PC-3 (cell line): ENCODE measurements at places on chromosomes 5 and 9. TPM values are rescaled to one million over a fixed set of nuclear protein-coding genes. Genes with fewer than 3 reads are reported as not detected.

SPATA31A7 gene
- total RNA-seq: not detected in 2 replicates

TMC1 gene
- 0.15 TPM in 1 of 2 replicates, not detected in the other for total RNA-seq

LCN15 gene
- total RNA-seq: not detected in 2 replicates

CATSPER3 gene
- total RNA-seq: 0.40 TPM in 1 of 2 replicates, not detected in the other

OTULINL gene
- total RNA-seq: 46.4 and 54.6 TPM in 2 replicates

KLF9 gene
- 0.35 and 0.44 TPM in 2 replicates for total RNA-seq

GCNT4 gene
- total RNA-seq: under 0.01 and 0.06 TPM in 2 replicates

NR5A1 gene
- total RNA-seq: not detected in 2 replicates

KCTD16 gene
- not detected in 2 replicates for total RNA-seq

IL33 gene
- 1.6 and 2.7 TPM in 2 replicates for total RNA-seq

C6 gene
- not detected in 2 replicates for total RNA-seq

ZNF608 gene
- total RNA-seq: 0.95 and 1.2 TPM in 2 replicates

DNA sequence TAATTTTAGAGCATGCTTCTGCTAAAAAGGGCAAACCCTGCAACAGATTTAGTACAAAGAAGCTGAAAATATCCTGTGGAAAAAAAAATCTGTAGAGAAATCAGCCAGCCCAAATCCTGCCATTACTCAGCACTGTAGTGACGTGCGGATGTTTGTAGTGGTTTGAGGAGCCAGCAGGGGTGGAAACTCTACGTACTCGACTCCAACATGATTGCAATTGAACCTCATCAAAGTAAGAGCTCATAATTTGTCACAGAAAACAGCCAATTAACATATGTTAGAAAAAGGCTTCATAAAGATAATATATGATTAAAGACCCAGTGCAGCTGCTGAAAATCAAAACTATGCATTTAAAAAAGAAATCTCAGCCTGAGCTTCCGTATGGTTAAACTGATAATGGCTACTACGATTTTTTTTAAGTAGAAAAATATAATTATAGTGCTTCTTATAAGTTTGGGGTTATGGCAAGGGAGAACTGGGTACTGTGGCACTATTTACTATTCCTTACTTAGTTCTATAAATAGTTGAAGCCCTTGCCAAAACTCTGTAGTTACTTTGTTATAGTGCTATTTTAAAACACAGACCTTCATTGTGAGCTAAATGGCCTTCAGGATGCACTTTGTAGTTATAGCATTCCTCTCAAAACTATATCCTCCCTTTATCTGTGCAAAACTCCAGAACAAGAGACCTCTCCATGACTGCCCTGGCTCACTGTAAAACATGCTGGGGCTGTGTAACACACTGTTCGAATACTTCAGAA is 49.4 kb downstream of the MEF2C start:
- DNase-seq: no peak

DNA sequence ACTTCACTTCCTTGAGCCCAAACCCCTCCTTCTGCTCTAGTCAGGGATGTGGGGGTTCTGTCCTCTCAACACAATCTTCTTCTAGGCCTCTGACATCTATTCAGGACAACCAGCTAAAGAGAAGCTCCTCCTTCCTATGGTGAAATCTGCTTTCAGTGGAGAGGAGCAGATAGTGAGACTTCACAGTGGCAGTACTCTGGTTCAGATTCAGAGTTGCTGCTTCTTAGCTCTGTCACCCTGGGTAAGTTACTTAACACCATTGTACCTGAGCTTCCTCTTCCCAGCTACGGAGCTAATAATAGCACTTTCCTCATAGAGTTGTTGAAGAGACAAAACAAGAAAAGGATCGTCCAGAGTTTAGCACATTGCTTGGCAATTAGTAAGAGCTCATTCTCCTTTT is 77.3 kb upstream of the LARP1 start:
- no peak for DNase-seq

DNA sequence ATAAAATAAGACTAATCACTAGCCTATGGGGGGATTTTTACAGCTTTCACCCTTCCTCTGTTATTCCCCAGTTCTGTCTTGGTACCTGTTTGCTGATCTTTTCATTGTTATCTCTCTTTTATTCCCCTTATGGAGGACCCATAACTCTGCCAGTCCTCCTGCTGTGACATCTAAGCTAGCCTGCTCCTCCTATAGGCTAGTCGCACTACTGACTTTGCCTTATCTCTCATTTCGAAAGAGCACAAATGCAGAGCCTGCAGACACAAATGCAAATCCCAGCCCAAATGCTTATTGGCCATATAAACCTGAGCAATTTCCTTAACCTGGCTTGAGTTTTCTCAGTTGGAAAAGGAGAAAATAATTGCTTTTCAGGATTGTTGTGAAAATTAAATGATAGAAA is 59.1 kb upstream of the CAMK4 start:
- DNase-seq: no peak

GRCh38 chr5:73664796-73665195 is 38.8 kb downstream of the ARHGEF28 start:
- no peak for DNase-seq

DNA sequence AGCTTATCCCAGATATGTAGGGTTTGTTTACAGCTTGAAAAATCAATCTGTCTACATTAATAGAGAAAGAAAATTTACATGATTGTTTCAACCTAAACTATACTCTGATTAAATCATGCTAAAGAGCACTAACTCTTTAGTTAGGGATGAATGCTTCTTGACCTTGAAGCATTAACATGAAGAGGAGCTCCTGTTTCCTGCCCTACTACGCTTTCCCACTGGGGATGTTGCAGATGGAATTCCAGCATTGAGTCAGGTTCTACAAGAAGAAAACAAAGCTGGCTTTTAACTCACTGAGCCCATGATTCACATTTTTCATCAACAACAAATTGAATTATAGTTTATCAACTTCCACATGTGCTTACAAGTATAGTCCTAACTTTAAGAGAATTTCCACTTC is 471.3 kb downstream of the TMEM232 start:
- no peak for DNase-seq

DNA sequence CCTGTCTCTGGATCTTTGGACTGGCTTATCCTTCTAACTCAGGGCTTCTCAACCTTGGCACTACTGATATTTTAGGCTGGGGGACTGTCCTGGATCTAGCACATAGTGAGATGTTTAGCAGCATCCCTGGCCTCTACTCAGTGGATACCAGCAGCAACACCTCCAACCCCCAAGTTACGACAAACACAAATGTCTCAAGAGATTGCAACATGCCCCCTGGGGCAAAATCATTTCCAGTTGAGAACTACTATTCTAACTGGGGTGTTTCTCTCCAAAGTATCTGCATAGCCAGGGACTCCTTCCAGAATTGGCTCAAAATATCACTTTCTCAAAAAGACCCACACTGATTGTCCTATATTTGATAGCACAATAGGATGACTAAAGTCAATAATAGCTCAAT is 7.2 kb upstream of the TLR4 start:
- no peak for DNase-seq

GRCh38 chr5:60267907-60268306 is 374.4 kb upstream of the PDE4D start:
- DNase-seq: no peak

DNA sequence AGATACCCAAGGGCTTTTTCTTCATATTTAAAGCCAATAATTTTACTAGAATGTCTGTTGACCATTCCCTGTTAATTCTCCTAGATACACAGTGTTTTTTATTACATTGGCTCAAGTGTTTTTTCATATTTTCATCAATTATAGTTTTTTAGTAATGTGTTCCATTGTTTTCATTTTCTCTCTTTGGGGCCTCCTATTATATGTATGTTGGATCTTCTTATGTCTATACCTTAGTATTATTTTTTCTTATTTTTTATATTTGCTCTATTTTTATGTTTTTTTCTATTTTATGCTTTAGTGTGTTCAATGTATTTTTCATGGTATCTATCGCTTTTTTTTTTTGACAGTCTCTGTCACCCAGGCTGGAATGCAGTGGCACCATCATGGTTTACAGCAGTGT is 7.5 kb downstream of the KIAA1958 start:
- DNase-seq: no peak

DNA sequence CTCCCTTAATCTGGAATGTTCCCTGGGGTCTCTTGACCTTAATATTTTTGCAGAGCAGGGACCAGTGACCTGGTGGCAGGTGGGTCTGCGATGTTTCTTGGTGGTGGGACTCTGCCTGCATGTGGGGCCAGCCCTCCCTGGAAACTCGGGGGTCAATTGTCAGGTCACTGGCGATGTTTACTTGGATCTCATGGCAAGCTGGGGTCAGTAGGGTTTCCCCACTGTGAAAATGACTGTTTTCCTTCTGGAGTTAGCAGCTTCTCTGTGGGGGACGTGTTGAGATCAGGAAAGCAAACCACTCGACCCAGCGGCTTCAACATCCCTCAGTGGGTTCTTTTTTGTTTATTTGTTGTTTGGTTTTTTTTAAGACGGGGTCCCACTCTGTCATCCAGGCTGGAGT is 73.9 kb downstream of the KCNT1 start:
- no peak for DNase-seq

- no peak for DNase-seq
Observed at GRCh38 chr5:52139888-52140615, 647.7 kb upstream of the ITGA1 start.

GRCh38 chr5:56596155-56596554 is 219.2 kb upstream of the MAP3K1 start:
- no peak for DNase-seq

- no peak for DNase-seq
Observed at GRCh38 chr5:140044041-140044440, 942 bp upstream of the NRG2 start.

- no peak for DNase-seq
Observed at GRCh38 chr9:75876999-75877640, 13.4 kb upstream of the PCSK5 start.

DNA sequence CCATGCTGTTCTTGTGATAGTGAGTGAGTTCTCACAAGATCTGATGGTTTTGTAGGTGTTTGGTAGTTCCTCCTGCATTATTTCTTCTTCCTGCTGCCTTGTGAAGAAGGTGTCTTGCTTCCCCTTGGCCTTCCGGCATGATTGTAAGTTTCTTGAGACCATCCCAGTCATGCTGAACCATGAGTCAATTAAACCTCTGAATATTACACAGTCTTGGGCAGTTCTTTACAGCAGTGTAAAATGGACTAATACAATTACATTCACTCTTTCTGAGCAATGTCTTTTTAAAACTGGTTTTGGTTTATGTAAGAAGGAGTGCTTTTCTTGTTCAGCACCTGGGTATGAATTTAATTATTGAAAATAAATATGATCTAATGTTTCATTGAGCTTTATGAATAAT is 50.7 kb upstream of the ARRDC3 start:
- DNase-seq: no peak

DNA sequence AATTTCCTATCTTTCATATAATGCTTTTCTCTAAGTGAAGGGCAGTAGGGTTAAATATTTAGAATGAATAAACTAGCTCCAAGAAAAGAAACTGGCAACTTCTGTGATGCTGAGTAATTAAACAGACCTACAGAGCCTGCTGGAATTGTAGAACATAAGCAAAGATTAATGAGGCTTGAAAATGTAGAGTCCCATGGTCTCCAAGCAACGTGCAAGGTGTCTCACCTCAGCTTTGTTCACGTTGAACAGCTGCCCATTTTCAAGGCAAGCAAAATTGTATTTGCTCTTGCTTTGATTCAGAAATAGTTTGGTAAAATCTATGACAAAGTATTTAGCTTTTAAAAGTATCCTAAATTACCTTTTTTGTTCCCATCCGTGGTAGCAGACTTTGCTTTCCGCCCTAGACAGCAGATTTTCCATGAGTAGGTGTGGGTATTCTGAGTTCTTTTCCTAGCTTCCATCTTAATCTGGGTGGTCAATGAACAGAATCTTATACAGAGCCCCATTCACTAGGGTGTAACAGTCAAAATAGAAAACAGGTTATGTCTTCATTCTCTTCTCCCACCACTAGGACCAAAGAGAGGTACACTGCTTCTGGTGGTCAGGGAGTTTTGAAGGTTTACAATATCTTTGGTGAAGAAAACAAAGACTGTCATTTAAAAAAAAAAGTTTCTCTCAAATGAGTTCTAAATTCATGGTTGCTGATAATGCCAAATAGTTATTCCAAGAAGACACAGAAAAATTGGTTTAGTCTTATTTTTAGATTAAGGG is 52.1 kb upstream of the TYRP1 start:
- no peak for DNase-seq

GRCh38 chr5:68834491-68834981 is 259.3 kb upstream of the SLC30A5 start:
- no peak for DNase-seq

GRCh38 chr9:130128251-130128650 is 44.0 kb upstream of the NCS1 start:
- no peak for DNase-seq

DNA sequence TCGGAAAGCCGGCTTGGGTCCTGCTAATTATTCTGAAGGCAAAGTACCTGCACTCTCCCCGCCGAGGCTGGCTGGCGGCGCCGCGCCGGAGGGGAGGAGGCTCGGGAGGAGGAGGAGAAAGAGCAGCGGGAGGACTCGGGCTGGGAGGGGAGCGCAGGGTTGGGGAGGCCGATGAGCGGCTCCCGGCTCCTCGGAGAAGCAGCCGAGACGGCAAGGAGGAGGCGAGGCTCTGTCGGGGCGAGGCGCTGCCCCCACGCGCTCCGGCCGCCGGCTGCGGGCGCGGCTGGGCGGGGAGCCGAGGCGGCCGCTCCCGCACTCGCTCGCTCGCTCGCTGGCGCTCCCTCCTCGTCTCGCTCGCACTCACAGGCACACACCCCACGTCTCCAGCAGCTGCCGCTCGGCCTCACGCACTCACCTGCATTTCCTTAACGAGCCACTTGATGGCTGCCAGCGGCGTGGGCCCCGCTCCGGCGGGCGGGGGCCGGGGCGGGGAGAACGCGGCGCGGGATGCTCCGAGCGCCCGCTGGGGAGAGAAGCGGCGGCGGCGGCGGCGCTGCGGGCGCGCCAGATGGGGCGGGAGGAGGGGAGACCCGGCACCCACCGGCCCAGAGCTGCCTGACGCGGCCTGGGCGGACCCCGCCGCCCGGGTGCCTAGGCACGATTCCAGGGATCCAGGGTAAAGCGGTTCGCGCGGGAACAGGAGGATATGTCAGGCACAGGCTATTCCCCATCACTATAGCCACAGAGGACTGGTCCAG is at the start of gene PTPRD:
TSS of gene PTPRD (minus strand) at position 362 of the 758 bp plus-strand sequence.
- peak; percentile 77 for DNase-seq

GRCh38 chr9:136679431-136679941 is 7.8 kb downstream of the AGPAT2 start:
- no peak for DNase-seq

DNA sequence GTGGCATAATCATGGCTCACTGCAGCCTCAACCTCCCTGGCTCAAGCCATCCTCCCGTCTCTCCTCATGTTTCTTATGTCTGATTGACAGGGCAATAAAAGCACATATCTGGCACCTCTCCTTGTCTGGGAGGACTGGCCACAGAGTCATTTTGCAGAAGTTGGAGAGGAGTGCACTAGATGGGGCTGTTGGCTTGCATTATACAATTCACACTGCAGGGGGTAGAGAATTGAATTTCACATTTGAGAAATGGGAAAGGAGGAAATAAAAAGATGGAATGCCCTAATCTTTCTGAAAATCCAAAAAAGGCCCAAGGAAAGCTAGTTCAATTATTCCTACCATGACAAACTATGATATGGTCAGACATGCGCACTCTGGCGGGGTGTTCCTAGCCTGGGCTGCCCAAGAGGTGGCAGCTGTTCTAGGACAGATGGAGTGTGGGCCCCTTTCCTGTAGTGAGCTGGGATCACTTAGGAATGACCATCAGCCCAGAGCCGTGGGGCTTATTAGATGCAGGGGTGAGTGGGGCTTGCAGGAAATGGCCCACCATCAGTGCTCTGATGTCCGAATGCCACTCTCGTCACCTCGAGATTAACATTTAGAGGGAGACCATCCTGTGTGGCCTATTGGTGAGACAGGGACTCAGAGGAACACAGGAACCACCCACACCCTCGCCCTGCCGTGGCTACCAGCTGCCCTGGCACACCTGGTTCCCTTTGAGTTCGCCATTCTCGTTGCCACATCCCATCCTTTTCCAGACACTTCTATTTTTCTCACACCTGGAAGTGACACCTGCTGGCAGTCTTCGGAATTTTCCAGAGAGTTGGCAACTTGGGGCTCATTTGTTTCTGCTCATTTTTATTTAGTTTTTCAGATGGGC is 21.8 kb upstream of the ANKRD18A start:
- peak; percentile 69 for DNase-seq
